Motor neuron (in vitro differentiated cells): ENCODE measurements at places on chromosomes 5 and 9.

- no peak for ATAC-seq
Observed at GRCh38 chr9:130634191-130634768, 30.1 kb upstream of the PRDM12 start.

GRCh38 chr9:34570809-34571480 is 18.6 kb downstream of the CNTFR start:
- ATAC-seq, result no peak

GRCh38 chr9:96509848-96510247 is 59.9 kb downstream of the HABP4 start:
- no peak for ATAC-seq

DNA sequence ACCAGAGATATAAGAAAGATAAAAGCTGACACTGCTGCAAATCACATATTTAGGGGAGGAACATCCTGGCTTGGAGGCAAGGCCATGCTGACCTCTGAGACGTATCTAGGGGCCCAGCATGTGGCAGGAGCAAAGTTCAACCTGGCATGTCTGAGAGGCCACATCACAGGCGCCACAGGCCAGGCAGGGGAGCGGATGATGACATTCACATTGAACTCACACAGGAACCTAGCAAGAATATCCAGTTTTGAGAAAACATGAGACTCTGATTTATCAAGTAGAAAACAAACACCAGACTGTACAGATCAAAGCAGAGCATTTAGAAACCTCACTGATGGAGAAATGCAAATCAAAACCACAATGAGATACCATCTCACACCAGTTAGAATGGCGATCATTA is 64.2 kb upstream of the STK32A start:
- ATAC-seq, result no peak

DNA sequence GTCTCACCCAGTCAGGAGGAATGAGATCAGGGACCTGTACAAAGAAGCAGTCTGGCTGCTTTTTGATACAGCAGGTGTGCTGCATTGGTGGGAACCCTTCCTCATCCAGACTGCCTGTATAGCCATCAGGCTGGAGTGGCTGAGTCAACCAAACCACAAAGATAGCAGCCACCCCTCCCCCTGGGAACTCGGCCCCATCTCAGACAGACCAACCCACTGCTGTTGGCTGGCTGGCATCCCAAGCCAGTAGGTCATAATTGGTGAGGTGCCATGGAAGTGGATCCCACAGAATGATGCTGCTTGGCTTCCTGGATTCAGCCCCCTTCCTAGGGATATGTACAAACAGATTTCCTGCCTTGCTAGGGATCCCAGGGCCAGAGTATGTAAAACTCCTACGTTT is 60.9 kb downstream of the YTHDC2 start:
- ATAC-seq, result no peak

DNA sequence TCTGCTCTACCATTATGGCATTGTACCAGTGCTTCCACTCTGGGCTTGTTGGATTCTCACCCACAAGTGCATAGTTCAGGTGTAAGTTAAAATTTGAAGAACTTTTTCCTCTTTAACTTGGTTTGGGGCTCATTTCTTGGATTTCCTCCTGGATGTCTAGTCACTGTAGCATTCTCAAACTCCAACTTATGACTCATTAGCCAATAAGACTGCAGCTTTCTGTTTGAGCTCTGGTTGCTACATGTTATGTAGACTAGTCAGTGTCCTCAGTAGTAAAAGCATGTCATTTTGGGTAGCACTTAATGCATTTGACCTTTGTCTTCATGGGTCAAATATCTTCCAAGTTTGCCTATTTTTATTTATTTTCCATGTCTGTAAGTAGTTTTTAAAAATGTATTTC is 790.8 kb downstream of the BRINP1 start:
- no peak for ATAC-seq

GRCh38 chr5:171405615-171406014 is 13.8 kb upstream of the FGF18 start:
- ATAC-seq, result no peak

GRCh38 chr5:136620016-136620419 is 254.7 kb upstream of the TRPC7 start:
- no peak for ATAC-seq

DNA sequence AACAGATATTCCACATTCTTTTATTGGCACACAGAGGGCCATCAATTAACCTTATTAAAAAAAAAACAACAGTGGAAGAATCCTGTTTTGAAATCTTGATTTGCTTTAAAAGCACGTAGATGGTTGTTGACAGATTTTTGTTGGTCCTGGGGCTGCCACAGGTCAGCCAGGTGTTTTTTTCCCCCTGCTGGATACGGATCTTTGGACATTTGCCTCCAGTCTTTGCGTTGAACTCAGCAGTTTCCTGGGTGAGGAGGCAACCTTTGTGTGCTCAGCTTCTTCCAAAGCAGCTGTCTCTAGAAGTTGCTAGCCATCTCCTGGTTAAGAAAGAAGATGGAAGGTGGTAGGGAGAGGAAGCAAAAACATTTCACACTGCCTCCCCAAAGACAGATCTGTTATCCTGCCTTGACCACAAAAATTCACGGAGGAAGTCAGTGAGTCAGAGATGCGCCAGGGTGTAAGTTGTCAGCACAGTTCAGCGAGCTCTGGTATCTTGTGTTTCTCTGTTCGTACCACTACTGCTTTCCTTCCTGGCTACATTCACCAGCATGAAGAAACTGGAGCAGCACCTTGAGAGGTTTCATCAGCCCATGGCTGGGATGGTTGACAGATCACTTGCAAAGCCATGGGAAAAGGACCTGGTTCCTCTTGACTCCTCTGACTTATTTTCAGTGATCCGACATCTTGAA is 207.3 kb downstream of the ARHGAP26 start:
- no peak for ATAC-seq

- ATAC-seq, result no peak
Observed at GRCh38 chr5:98490348-98490747, 283.1 kb upstream of the RGMB start.

DNA sequence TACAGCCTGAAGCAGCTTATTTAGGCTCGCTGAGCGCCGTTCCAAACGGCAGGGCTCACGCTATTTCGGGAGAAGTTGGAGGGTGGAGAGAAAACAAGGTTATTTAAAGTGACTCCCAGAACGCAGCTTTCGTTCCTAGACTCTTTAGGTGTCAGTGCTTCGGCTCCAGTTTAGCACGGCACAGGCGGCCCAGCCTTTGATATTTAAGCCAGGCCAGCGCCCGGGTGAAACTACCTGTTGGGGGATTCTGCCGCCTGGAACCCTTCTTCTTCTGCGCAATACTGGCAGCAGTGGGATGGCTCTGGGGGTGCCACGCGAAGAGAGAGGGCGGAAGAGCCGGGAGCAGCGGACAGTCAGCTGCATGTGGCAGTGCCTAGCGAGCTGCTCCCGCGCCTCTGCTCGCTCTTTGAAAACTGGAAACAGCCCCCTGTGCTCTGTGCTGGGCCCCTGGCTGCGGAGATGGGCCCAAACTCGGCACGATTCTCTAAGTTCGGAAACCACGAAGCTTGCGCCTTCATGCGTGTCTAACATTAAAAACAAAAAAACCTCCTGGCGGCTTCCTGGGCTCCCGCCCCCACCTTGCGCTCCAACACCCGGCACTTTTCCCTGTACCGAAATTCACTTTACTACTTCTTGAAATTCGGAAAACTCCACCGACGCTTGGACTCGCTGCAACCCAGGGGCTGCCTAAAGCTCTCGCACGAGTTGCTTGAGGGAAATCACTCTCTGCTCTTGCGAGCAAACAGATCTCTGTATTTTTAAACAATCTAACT is 34.6 kb upstream of the NFIB start:
- peak; percentile 31 for ATAC-seq

GRCh38 chr9:93357649-93358048 is 93.8 kb upstream of the FAM120A start:
- no peak for ATAC-seq

- ATAC-seq, result peak; percentile 57
Observed at GRCh38 chr5:176959051-176959450, 47.5 kb downstream of the UIMC1 start.

- ATAC-seq, result no peak
Observed at GRCh38 chr9:90631964-90632363, 10.7 kb downstream of the DIRAS2 start.

- ATAC-seq, result no peak
Observed at GRCh38 chr9:5841771-5842573, 9.1 kb upstream of the ERMP1 start.

DNA sequence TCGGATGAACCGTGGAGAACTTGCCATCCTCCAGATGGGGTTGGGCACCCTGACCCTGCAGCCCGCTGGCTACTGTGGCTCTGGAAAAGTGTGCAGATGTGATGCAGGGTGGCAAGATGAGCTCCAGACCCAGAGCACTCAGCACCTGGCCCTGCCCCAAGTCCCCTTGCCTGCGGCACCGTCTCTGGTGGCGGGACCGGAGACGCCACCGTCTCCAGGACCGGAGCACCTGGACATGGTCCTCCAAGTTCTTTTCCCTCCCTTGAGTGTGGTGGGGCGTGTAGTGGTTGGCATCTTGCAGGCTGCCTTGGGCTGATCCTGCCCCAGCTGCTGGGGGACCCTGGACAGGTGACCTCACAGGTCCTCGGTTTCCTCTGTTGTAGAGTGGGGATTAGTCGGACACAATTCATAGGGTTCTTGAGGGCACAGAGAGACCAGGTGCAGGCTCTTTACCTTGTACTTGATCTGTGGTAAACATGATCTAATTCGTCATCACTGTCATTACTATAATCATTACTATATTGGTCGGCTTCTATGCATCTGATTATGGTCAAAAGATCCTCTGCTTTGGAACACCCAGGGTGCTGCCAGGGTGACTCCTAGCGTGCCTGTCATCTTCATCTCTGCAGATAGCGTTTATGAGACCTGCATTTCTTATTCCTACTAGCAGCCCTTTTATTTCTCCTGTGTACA is 83.5 kb downstream of the COL5A1 start:
- ATAC-seq, result no peak
